Effector CD4-positive, alpha-beta T cell (primary cell): ENCODE measurements at places on chromosomes 4 and X.
A peak's percentile ranks its signal among the peaks of the same experiment; 100 is the strongest.

DNA sequence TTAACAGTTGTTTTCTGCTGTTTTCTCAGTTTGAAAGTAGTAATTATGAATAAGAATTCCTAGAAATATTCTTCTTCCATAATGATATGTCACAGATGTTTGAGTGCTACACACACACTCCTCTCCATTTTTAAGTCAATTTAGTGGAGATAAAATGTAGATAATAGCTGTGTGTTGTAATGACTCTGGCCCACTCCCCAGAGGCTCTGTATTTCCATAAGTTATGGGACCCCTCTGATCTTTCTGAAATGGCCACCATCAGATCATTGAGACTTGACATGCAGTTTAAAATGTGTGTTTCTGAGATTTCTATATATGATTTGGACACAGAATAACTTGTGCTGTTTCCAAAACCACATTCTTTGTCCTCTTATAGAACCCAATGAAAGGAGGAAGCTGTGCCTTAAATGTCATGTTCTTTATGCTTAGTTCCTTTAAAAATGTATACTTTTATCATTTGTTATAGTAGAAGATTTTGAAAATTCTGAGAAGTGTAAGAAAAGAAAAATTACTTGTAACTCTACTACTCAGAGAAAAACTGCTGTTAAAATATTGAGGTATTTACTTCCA is 46.4 kb downstream of the GAB1 start:
- no peak for DNase-seq

- no peak for DNase-seq
Observed at GRCh38 chrX:8748855-8749254, 16.9 kb upstream of the ANOS1 start.

- DNase-seq = no peak
Observed at GRCh38 chr4:26995316-26995715, 134.7 kb downstream of the STIM2 start.

DNA sequence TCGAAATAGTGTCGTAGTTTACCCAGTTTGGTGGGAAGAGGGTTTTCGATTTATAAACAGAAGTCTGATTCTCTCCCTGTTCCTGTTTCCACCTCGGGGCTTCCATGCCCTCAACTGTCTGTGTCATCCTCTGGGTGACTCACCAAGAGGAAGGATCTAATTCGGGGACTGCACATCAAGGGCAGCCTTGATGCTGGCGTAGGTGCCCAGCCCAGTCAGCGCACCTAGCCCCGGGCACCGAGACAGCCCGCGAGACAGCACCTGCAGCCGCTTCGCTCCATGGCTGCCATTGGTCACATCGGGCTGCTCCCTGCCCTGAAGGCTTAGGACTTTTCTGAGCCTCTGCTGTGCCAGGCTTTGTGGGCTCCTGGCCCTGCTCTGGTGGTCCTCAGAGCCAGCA is 7.7 kb downstream of the ABCD1 start:
- DNase-seq = no peak

DNA sequence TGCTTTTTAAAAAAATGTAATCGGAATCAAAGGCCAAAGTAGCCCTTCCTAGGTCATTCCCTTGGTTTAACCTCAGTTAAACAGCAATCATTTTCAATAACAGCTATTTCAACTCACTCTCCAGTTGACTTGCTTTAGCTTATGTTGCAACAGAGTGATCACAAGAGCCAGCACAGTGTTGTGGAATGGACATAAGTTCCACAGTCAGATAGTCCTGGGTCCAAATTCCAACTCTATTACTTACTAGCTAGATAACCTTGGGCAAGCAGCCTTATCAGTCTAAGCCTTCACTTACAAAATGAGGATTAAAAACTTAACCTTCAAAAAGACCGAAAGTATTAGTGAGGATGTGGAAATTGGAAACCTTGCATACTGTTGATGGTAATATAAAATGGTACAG is 9.2 kb upstream of the GPC3 start:
- no peak for DNase-seq

- no peak for DNase-seq
Observed at GRCh38 chr4:181756451-181757095, 486.6 kb upstream of the TENM3 start.

DNA sequence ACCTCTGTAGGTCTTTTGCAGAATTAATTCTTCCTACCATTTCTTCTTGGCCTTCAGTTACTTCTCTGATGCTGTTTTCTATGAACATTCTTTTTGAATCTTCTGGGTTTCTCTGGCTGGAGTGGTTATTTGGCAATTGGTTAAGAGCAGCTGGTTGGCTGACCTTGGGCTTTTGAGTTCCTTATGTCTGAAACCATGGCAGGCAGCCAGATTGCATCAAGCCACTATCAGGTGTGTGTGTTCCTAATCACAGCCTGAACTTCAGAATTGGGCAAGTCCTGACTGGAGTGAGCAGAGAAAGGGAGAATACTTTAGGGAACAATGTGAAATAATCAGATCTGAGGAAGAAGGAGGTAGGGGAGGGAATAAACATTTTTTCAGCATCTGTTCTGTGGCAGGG is 90.2 kb downstream of the ARHGAP10 start:
- DNase-seq = no peak

GRCh38 chrX:1679238-1679637 is 64.4 kb downstream of the ASMT start:
- no peak for DNase-seq

DNA sequence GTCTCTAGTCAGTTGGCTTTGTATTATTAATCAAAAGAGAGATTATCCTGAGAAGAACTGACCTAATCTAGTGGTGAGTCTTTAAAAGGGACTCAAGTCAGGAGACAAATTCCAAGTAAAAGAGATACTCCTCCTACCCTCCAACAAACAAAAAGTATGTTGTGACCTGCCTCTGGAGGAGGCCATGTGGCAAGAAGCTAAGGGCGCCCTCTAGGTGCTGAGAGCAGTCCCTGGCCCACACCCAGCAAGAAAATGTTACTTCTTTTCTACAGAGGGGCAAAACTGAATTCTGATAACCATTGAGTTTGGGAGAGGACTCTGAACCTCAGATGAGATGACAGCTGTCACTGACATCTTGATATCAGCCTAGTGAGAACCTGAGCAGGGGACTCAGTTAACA is 953.6 kb upstream of the AGA start:
- no peak for DNase-seq

- no peak for DNase-seq
Observed at GRCh38 chrX:16136080-16136479, 12.7 kb downstream of the GRPR start.

GRCh38 chr4:5921981-5922380 is 29.1 kb upstream of the CRMP1 start:
- no peak for DNase-seq

- peak; percentile 53 for DNase-seq
Observed at GRCh38 chrX:132488819-132489577, at the start of gene MBNL3. MBNL3 (minus strand) TSS chrX:132489038; CDS start chrX:132439611, 49,427 bp downstream.

- no peak for DNase-seq
Observed at GRCh38 chrX:6002056-6002455, 226.6 kb downstream of the NLGN4X start.

- no peak for DNase-seq
Observed at GRCh38 chr4:143421609-143422008, 84.9 kb downstream of the GAB1 start.

DNA sequence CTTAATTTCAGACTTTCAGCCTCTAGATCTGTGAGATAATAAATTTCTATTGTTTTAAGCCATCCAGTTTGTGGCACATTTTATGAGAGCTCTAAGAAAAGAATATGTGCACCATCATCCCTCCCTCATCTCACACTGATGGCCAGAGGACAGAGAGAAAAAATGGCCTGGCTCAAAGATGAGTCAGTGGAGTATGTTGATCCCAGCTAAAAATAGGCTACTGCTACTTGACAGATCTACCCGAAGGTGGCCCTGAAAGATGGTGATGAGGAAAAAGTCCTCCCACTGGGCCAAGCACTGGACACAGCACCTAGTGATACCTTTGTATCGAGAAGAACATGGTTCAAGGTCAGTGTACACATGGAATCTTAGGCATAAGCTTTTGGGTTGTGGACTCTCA is 38.2 kb upstream of the DCTD start:
- no peak for DNase-seq

DNA sequence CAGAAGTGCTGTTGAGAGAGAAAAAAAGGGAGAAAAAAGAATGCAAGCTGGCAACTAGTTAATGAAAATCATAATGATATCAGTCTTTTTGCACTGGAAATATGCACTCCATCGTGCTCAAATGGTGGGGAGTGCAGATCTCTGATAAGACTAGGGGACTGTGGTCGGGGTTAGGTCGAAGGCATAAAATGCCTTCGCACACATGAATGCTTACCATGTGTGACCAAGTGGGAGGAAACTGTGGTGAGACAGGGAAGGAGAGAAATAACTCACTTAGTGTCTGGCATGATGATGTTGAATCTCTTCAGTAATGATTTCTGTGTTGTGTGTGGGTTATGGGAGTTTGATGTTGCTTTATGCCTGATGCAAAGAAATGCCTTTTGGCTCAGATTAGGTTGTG is 358.9 kb downstream of the FBXO8 start:
- DNase-seq = no peak

- no peak for DNase-seq
Observed at GRCh38 chrX:56789518-56790070, 60.6 kb downstream of the NBDY start.

- no peak for DNase-seq
Observed at GRCh38 chrX:109472939-109473735, 8.7 kb downstream of the GUCY2F start.

- DNase-seq = peak; percentile 73
Observed at GRCh38 chrX:47384502-47384901, 14.1 kb downstream of the ZNF157 start.

DNA sequence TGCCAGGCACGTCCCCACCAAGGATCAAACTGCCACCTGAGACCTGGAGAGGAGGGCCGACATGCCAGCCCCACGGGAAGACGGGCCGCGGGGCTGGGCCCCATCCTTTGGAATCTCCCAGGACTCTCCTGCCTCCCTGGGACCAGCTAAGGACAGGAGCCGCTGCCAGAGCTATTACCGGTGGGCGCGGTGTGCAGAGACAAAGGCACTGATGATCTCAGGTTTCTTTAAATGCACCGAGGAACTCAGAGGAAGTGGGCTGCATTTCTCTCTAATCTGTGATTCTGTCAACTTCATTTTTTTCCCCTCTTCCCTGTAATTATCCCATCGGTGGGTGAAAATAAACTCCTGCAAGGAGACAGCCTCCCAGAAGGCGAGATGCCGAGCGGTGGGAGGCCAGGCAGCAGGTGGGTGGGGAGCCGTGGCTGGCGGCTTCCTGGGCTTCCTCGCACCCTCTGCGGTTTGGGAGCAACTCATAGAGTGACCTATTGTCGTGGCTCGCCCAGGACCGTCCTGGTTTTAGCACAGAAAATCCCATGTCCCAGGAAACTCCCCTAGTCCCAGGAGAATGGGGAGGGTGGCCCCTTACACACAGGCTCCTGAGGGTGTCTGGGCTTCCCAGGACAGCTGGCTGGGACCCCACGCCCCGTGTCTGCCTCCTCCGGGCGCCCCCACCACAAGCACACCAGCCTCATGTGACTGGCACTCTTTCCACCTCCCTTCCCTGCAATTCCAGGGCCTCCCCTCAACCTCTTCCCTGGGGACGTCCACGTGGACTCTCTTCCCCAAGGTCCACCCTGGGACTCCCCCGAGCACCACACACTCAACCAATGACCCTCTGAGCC is 62.3 kb upstream of the ADRA2C start:
- no peak for DNase-seq

- no peak for DNase-seq
Observed at GRCh38 chr4:27595571-27596360, 735.1 kb downstream of the STIM2 start.

GRCh38 chrX:103828529-103828928 is 3.5 kb downstream of the RAB9B start:
- no peak for DNase-seq

DNA sequence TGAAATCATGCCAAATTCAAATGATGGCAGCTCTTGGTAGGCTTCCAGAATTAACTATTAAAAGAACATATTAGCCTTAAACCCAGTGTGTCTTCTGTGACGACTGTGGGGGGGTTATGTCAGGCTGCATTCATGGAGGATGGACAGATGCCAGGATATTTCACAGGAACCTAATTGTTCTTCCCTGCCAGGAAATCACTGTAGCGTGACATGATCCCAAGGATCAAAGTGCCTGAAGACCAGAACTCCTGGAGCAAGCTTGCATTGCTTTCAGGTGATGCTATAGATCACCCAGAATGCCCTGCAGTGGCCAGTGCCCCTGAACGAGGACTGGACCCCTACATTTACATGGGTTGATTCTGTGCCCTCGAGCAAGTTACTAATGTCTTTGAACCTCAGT is 1093.0 kb upstream of the TENM3 start:
- DNase-seq = no peak

- no peak for DNase-seq
Observed at GRCh38 chrX:78506248-78506647, 152.9 kb downstream of the RTL3 start.

DNA sequence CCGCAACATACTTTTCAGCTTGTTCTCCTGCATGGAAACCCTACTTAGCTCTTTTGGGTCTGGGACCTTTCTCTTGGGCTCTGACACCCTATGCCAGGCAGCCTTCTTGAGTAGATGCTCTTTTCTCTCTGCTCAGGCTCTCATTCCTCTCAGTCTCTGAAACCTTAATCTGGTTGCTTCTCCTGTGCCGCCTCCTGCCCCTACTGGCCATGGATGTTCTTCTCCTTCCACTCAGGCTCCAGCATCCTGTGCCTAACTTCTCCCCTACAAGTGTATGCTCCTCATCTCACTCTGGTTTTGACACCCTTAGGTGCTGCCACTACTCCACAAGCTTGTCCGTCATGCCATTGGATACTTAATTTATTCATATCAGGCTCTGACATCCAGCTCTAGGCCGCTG is 15.2 kb downstream of the BLTP1 start:
- no peak for DNase-seq
